ENCODE measurements at places on chromosomes 6 and 20.

GRCh38 chr6:54718541-54719023, 128.0 kb upstream of the FAM83B start:
- no peak for DNase-seq

DNA sequence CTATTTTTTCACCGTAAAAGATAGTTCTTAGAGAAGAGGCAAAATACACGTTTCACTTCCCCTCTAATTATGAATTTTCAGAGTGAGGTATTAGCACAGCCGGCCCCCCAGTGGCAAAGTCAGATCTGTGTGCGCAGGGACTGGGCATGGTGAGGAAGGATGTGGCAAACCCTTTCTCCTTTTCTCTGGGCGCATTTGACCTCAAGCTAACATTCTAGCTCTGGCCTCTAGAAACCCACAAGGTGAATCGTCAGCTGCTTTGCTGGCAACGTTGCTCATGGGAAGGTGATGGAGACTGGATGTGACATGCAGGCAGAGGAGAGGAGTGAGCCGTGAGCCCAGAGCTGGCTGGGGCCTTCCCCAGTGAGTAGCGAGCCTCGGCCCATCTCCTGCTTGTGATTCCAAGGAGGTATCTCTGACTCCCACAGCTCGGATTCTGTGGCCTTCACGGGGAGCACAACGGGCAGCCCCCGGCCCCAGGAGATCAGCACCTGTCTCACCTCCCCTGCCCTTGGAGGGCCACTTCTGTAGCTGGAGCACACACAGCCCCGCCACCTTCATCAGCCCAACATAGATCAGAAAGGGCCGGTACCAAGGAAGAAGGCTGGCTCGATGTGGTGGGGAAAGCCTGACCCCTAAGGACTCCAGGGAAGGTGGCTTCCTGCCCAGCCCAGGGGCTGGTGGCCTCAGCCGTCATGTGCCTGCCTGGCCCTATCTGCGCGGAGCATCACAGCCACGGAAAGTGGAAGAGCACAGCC, 152.8 kb downstream of the TAF4 start:
- no peak for DNase-seq

- no peak for DNase-seq
These were observed 429 bp downstream of the AMD1 start for GRCh38 chr6:110874880-110875547.

DNA sequence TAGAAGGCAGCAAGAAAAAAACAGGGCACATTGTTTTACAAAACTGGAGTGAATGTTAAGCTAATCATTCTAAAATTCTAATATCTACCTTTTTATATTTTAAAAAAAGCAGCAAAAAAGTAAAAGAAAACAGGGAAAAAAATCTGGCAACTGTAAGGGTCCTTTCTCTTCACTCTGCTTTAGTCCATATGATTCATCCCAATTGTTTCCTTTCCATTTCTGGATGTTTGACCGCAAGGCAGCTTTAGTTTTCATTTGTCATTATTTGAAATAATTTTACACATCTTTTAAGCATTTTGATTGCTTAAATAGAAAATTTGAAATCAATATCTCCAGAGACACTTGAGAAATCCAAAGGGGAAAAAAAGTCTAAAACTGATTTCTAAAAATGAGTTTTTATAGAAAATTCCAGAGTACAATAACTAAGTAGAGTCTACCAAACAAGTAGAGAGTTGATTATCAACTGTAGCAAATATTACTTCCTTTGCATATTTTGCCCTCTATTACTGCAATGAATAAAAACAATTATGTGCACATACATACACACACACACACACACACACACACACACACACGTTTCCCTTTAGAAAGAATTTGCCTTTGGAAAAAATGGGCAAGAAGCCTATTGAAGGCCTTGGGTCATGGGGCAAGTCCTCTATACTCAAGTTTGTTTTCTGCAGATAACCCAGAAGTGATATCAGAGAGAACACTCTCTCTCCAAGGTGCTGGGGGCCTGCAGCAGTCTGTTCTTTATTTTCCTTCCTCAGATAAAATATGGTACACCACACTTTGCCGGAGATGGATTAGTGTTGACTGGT, 259.7 kb downstream of the HACE1 start:
- no peak for DNase-seq

- peak; percentile 75 for DNase-seq
These were observed 58.4 kb downstream of the GJA10 start for GRCh38 chr6:89952686-89953085.

Measured in HFF-Myc (cell line).